NCI-H1930 (cell line): ENCODE measurements at places on chromosomes 1 and 21.

DNA sequence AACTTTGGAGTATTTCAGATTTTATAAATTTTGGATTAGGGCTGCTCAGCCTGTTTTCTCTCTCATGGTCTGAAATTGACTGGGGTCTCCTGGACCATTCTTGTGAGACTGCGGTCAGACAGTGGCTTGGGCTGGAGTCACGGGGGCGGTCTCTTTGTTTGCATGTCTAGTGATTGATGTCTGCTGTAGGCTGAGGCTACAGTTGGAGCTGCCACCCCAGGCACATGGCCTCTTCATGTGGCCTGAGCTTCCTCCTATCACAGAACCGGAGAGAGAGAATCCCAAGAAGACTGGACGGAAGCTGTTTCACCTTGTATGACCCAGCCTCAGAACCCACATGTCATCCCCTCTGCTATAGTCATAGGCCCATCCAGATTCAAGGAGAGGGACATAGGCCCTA lies 96.1 kb downstream of the NID1 start:
- no peak for DNase-seq

DNA sequence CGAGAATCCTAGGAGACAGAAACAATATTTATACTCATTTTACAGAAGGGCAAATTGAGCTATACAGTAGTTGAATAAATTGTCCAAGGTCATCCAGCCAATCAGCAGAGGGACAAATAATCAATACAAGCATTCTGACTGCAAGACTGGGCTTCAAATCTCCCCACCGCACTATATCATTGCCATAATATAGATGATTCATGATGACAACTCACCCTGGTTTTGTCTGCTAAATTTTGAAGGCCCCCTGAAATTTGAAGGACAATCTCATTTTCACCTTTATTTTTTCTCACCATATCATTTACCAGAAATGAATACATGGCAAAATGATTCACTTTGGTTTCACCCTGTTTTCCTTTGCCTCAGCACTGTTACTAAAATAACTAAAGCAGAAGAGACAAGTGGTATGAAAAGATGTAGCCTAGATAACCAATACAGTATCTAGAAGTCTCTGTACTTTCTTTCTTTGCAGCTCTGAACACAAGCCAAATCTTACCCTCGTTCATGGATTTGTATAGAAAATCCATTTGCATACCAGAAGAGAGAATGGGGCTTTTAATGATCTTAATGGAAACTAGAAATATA lies 292.5 kb downstream of the TTLL7 start:
- no peak for DNase-seq

DNA sequence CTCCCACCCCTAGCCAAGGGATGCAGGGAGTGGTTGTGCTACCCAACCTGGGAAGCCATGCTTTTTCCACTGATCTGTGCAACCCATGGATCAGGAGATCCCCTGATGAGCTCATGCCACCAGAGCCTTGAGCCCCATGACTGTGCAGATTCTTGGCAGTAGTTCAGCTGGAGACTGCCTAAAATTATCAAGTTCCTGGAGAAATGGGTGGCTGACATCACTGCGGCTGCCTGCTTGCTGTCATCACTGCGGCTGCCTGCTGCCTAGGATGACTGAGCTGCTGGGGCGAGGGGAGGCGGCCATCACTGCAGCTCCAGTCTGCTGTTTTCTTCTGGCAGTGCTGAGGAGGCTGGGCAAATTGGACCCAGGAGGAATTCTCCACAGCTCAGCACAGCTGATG lies 159.2 kb downstream of the AGBL4 start:
- no peak for DNase-seq

GRCh38 chr21:45993210-45994085 lies 11.9 kb downstream of the COL6A1 start:
- DNase-seq, result no peak

DNA sequence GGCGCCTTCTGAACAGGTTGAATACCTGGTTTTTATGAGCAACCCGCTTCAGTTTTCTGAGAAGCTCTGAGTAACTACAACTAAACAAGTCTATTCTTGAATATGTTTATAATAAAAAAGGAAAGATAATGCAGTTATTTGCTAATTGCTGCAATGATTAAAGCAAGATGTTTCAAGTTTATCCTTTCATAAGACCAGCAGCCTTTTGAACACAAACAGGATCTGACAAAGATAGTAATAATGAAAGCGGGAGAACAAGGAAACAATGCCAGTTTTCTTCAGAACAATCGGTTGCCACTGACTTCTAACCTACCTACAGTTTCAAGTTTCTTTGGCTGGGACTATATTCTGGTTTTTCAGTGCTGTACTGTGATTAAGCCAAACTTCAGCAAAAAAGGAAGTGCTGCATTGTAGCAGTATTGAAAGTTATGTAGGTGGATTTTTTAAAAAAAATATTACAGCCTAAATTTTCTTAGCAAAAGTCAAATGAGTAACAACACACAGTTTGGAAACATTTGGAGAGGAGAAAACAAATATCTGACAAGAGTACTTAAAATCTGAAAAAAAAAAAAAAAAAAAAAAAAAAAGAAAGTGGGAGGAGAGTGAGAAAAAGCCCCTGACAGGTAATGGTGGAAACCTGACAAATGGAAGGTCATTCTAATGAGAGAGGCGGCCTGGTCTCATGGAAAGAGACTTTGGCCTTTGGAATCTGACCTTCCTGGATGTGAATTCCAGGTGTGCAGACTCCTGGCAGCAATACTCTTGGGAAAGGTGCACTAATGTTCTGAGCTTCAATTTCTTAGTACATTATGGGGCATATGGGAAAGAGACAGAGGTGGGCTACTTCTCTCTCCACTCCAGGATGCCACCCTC lies 11.4 kb downstream of the KCNJ15 start:
- no peak for DNase-seq

DNA sequence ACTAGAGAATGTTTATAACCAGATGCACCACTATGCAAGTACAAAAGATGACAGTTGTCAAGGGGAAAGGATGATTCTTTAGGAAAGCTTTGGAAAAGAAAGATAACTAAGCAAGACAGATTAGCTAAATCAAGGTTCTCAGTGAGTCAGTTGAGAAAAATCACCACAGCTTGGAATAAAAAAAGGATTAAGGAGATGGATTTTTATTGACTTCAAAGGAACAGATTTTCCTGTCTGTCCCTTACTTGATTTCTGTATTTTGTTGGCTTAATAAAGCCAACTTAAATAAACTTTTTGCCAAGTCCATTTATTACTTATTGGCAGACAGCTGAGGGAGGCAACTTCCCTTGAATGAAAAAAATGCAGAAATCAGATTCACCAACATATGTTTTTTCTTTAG lies 93.9 kb downstream of the NR5A2 start:
- no peak for DNase-seq

- no peak for DNase-seq
Measured at GRCh38 chr1:3598051-3598491, 13.2 kb downstream of the MEGF6 start.

DNA sequence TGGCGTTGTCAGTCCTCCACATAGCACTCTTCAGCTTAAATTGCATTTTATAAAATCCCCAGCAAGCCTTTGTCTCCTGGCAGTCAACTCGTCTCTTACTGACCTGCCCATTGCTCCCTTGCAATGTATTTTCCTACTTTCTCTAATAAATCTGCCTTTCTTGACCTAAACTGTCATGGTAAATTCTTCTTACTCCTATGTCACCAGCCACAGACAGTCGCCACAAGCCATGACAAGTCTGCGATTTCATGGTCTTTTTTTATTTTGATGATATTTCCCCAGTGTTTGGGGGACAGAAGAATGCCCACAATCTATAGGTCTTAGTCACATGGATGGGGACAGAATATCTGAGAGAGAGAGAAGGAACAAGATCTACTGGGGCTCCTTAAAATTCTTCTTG lies 8.4 kb downstream of the IFNAR2 start:
- DNase-seq, result no peak

DNA sequence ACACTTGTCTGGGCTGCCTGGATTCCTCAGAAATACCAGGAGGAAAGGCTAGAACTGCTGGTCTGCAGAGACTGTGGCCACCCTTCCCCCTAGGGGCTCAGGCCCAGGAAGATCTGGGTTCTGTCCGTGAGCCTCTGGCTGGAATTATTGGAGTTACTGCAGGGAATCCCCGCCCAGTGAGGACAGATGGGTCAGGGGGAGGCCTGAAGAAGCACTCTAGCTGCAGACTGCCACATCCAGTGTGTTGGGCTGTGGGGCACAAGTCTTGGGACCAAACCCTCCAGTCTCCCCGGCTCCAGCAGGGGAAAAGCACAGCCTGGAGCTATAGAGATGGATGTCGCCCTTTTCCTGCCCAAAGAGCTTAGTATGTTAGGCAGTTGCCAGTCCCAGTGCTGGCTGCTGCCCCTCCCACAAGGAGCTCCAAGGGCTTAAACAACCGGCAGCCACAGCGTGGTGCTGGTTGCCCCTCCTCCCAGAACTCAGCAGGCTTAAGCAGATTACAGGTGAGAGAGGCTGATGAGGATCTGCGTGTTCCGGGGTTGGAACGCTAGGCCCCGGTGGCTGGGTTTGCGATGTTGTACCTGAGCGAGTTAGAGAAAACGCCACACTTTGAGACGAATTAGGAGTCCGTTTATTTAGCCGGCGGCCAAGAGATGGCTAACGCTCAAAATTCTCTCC lies 255.5 kb upstream of the LRRC7 start:
- DNase-seq, result no peak

GRCh38 chr1:194517567-194517966 lies 1331.2 kb upstream of the B3GALT2 start:
- no peak for DNase-seq

- no peak for DNase-seq
Measured at GRCh38 chr1:100892554-100892953, 2.1 kb downstream of the EXTL2 start.

DNA sequence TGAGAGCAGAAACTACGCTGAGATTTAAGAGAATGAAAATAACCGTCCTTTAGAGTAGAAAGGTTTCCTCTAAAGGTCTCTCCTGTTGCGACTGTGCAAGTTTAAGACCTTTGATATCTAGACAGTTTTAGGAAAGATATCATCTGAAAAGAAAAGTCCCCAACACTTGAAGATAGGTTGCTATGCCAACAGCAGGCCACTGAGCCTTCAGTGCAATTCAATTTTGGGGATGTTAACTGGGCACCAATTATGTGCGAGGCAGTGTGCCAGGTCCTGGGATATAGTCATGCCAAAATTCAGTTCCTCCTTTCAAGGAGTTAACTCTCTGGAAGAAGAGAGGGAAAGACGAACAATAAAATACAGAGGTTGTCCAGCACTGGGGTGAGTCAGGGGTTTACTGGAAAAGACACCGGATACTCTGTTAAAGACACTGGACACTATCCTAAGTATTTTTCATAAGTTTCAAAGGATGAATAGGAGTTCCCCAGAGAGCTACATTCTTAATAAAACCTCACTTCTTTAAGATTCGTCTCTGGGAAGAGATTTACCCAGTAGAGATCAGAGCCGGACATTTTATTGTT lies 25.5 kb upstream of the ZNF281 start:
- DNase-seq, result no peak

DNA sequence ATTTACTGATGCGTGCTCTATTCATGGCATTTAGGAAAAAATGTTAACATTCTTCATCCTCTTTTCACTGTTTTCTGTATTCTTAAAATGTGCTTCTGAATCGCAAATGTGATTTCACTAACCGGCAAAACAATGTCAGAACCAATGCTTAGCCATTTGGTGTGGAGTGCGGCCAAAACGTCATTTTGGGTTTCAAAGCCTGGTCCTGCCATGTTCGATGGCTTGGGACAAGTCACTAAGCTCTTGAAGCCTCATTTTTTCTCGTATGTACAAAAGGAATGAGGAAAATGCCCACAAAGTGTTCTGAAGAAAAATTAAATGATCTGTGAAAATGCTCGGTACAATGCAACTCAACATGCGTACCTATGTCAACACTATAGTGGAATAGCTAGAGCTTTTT lies 175.3 kb downstream of the APP start:
- no peak for DNase-seq

DNA sequence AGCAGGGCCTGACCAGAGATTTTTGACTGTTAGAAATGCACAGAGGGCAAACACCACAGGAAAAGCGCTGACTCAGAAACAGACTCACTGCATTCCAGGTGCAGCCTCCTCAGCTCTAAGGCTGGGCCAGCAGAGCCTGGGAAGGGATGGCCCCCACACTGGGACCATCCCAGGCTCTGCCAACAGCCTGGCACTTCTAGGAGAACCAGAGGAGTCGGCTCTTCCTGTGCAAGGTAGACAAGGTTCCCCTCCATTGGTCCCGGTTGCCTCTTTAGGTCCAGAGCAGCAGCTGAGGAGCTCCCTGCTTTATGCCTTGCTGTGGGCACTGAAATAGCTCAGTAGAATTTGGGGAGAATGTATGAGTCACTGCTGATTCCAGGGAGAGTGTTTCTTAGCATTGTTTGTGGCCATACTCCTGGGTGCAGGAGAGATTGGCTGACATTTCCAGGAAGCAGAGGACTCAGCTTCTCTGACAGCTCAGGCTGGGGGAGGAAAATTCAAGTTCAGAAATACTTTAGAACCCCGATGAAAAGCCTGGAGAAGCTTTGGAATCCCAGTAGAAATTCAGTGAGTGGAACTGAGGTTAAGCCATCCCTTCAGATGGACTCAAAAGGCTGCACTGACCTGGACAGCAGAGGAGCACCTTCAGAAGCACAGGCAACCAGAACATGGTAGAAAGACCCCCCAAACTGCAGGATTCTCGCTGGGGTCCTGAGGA lies 19.7 kb downstream of the PRAMEF1 start:
- DNase-seq, result no peak

DNA sequence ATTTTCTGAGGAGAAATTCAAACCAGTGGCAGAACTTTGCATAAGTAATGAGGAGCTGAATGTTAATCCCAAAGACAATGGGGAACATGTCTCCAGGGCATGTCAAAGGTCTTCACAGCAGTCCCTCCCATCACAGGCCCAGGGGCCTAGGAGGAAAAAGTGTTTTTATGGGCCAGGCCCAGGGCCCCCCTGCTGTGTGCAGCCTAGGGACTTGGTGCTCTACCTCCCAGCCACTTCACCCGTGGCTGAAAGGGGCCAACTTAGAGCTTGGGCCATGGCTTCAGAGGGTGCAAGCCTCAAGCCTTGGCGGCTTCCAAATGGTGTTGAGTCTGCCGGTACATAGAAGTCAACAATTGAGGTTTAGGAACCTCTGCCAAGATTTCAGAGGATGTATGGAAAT lies 854.0 kb downstream of the LRRIQ3 start:
- no peak for DNase-seq

DNA sequence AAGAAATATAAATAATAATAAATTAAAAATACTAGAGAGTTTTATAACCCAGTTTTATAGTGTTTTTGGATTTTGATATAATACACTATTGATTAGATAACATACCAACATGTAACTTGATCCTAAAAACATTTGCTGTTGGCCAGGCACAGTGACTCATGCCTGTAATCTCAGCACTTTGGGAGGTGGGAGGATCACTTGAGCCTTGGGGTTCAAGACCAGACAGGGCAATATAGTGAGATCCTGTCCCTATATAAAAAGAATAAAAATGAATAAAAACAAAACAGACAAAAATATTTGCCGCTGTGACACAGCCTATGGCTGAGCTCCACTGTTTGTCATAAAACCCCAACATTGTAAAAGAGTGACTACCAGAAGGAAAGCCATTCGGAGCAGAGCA lies 26.1 kb downstream of the VPS13D start:
- DNase-seq, result no peak

GRCh38 chr21:31354604-31355443 lies 10.8 kb upstream of the TIAM1 start:
- DNase-seq, result no peak

- DNase-seq, result no peak
Measured at GRCh38 chr1:91428182-91428798, 23.7 kb upstream of the HFM1 start.
